ENCODE measurements at places on chromosomes 16 and 17. TPM values are rescaled to one million over a fixed set of nuclear protein-coding genes. Genes with fewer than 3 reads are reported as not detected.

TERB1 gene
- not detected for total RNA-seq

CLEC3A gene
- not detected for total RNA-seq

AHSP gene
- not detected for total RNA-seq

FBXO39 gene
- not detected for total RNA-seq

TMC8 gene
- total RNA-seq, result not detected

CCDC137 gene
- total RNA-seq, result 133 TPM

SPNS1 gene
- 37.5 TPM for total RNA-seq

SIRT7 gene
- total RNA-seq, result 22.1 TPM

SHISA6 gene
- not detected for total RNA-seq

DNA sequence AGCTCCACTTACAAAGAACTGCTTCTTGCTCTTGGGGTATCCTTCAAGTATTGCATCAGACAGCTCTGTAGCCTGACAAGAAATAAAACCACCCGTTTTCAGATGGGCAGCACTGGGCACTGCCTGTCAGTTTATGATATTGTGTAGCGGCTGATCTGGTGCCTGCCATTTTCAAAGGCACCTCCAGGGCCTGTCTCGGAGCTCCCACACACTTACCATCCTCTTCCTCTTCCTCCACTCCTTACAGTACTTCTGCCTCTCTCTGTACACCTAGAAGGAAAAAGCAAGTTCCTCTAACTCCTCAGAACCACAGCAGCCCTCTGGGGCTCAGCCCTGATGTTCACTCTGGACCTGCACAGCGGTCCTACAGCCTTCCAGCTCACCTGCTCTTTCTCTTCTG is 4.4 kb downstream of the PSMC3IP start:
- DNase-seq, result no peak

GRCh38 chr16:68366062-68366461 is 55.2 kb downstream of the PRMT7 start:
- no peak for DNase-seq

- no peak for DNase-seq
These were observed 17.3 kb downstream of the RSPRY1 start for GRCh38 chr16:57203451-57203850.

DNA sequence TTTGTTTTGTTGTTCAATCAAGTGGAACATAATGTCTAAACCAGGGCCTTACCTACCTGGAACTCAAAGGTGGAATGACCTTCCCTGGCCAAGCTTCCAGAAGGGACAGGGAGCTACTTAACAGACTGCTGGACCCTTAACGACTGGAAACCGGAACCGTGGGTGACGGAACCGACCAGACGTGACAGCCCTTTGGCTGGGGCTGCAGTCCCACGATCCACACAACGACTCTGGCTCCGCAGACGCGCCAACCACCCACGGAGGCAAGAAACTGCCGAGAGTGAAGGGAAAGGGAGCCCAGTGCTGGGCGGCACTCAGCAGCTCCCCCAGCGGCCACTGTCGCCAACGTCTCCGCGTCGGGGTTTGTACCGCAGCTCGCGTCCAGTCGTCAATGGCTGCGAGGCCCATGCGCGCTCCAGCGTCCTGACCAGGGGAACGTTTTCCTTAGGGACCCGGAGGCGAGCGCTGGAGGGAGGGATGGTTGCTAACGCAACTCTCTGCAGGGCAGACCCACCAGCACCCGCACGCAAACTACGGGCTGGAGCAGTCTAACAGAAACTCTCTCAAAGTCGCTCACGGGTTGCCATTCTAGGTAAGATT is 5.5 kb upstream of the KIF22 start:
- DNase-seq, result peak; percentile 74

DNA sequence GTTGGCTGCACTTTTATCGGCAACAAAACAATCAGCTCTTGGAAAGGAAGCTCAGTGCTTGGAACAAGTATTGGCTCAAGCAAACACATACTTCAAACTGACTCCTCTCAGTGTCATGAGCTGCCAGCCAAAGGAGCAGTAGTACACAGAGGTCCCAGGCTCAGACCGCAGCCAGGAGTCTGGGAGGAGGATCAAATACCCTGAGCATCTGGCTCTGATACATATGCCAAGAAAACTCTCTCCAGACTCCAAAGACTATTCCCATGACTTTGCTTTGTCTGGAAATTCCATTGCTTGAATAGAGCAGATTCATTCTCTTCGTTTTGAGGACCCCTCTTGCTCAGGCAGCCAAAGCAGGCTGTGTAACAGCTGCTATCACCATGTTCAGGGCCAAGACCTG is 501.6 kb upstream of the PSMD7 start:
- peak; percentile 87 for DNase-seq

GRCh38 chr17:61150686-61151299 is 248.8 kb upstream of the TBX2 start:
- DNase-seq, result no peak

DNA sequence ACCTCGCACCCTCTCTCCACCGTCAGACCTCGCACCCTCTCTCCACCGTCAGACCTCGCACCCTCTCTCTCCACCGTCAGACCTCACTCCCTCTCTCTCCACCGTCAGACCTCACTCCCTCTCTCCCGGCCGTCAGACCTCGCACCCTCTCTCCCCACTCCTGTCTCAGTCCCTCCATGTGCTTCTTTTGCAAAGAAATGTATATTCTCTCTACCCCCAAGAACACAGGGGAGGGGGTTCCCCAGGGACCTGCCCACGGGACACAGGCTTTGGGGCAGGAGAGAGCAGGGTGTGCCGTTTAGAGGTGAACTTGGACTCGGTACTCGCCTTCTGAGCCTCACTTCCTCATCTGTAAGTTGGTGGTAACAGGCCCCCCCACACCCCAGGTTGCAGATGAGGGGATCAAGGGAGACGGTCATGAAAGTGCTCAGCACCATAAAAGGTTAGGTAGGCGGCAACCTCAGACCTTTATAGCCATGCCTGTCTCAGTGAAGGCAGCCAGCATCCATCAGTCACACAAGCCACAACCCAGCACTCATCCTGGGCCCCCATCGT is 63.7 kb downstream of the RPH3AL start:
- DNase-seq, result no peak

DNA sequence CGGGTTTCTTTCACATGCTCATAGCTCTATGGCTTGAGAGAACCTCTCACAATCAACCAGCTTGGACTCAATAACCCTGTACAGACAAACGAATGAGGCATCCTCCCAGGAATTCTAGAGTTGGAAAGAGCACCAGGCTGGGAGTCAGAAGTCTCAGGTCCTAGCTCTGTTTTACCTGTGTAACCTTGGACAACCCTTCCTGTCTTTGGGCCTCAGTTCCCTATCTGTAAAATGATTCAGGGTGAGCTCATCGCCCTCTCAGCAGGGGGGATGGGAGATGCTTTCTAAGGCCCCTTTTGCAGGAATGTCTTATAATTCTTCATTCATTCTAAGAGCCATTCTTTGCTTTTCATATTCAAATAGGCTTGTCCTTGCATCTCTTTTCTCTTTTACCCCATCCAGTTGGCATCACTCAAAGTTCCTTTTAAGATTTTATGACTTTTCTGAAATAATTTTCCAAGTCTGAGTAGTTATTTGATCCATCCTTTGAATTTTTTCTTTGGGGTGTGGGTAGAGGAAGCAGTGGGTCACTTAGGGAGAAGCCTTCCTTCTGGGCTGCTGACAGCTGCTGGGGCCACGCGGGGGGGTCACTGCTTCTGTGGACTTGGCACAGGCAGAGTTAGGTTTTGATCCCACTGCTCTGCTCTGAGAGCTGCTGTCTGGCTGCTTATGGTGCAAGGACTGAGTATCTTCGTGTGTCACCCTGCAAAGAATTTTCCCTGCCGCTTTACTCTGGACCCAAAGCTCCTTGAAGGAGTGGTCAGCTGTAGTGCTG is 102.7 kb downstream of the UTP18 start:
- DNase-seq, result no peak

GRCh38 chr17:64185101-64185500 is 55.2 kb upstream of the ERN1 start:
- no peak for DNase-seq

GRCh38 chr16:89481356-89481955 is 8.9 kb downstream of the ANKRD11 start:
- no peak for DNase-seq

DNA sequence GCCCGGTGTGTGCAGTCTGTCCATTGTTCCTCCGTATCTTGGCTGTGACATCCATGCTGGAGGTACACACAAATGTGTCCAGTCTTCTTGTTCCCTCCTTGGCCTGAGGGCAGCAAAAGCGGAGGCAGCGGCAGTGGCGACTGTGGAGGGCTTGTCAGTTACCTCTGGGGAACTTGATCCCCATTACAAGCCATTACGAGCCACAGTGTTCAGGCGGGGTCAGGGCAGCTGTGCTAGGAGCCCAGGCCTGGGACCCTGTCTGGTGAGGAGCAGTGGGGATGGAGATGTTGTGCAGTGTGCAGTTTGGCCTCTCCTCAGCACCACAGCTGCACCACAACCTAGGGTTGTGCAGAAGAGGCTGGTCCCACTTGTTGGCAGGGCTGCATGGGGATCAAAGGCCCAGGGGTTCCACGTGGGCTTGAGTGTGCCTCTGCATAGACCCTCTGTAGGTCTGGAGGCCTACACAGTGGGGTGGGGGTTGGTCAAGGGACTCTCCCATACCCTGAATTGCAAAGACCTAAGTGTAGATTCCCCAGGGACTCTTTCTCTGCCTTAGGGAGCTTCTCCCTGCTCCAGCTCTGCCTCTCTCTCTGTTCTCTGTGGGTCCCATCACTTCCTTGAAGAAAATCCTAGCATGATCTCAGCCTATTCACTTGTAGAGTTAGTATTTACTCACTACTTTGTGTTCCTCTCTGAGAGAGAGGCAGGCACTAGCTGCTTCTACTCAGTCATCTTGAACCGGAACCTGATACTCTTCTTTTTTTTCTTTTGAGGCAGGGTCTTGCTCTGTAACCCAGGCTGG is 58.8 kb downstream of the SLFN11 start:
- no peak for DNase-seq

DNA sequence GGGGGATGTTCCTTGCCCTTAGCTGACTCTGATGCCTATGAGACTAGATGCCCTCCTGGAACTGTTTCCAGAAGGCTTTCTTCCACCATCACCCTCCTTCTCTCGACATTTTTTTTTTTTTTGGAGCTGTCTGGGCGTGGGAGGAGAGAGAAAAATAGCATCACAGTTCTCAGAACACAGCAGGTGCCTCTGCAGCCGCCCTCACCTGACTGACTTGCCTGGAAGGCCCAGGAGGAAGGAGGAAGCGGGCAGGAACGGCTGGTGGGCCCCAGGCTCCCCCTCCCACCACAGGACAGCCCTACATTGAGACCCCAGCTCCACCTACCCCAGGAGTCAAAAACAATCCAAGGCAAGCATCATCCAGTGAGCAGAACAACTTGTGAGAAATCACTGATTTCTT is 20.3 kb upstream of the CACNG5 start:
- no peak for DNase-seq

DNA sequence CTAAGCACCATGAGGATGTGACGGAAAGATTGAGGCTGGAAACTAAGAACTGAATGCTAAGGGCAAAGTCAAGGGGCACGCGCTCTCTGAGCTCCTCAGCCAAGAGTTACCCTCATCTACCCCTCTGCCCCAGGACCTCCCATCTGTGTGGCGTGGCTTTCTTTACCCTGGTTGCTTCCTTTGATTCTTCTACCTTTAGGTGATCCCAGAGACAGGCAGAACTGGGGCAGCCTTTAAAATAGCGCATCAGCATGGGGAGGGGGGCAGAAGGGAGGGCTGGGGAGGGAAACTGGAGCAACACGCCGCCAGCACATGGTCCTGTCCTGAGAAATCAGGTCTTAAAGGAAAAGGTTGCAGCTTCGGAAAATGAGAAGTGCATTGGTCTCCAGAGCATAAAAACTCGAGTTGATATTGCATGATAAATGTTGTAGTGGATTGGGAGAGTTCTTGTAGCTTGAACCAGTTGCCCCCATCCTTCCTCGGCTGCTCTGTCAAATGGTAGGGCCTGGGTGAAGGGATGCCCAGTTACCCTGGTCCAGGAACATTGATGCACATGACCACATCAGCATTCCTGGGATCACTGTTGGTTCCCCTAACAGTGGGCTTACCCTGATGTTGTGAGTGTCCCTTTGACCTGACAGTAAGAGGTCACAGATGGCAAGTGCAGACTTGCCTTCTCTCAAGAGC is 29.7 kb downstream of the LDHD start:
- no peak for DNase-seq

- no peak for DNase-seq
These were observed 28.6 kb downstream of the NPTX1 start for GRCh38 chr17:80447790-80448189.

DNA sequence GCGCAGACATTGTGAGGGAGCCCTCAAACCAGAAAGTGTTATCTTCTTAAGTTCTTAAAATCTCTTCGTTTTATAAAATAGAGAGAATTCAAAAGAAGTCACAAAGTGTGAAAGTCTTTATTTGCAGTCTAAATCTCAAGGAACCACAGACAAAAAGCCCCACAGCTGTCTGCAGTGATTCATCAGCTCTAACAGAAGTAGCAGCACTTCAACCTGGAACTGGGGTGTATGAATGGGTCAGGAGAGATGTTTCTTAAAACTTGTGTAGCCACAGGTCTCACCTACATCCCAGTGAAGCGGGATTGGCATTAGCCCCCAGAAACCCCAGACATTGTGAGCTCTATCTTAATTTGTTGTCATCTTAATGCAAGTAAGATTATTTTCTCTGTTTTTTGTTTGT is 61.1 kb downstream of the CDYL2 start:
- DNase-seq, result no peak

GRCh38 chr17:44983563-44983962 is 15.5 kb upstream of the C1QL1 start:
- DNase-seq, result no peak

GRCh38 chr16:85289760-85290625 is 177.7 kb upstream of the CIBAR2 start:
- no peak for DNase-seq

DNA sequence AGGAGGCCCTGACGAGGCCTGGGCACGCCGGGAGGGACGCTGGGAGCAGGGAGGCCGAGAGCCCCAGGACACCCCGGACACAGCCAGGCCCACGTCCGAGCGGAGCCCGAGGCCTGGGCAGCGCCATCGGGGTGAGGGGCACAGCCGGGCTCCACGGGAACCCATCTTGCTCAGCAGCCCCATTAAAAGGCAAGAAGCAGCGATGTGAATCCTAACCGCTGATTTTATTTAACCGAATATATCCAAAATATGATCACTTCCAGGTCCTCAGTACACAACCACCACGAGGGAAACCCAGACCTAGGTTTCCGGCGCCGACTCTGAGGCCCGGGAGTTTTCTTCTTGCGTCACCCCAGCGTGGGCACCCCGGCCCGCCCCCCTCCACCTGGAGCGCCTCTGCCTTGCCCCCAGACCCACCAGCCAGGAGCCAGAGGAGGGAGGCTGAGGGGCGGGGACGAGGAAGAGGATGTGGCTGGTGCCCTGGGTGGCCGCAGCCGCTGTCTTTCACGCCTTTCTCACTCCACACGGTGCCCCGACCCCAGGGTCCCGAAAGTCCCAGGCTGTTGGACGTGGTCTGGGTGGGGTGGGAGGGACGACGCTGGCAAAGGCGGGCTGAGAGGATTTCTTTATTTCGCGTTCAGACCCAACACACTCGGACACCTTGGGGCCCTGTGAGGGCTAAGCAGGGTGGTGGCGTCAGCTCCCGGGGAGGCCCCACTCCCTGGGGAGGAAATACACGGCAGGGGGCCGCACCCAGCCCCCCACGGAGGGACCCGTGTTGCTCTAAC is 568 bp upstream of the CCDC154 start:
- no peak for DNase-seq

- DNase-seq, result no peak
These were observed 69.2 kb downstream of the CDK12 start for GRCh38 chr17:39530513-39530912.

GRCh38 chr17:38879878-38880665 is 10.2 kb downstream of the LASP1 start:
- DNase-seq, result peak; percentile 93
